Activated T-helper 1 cell treated with Interleukin-2 at 50 U/mL for 16 hours (primary cell): ENCODE measurements at places on chromosomes 13 and 19.

DNA sequence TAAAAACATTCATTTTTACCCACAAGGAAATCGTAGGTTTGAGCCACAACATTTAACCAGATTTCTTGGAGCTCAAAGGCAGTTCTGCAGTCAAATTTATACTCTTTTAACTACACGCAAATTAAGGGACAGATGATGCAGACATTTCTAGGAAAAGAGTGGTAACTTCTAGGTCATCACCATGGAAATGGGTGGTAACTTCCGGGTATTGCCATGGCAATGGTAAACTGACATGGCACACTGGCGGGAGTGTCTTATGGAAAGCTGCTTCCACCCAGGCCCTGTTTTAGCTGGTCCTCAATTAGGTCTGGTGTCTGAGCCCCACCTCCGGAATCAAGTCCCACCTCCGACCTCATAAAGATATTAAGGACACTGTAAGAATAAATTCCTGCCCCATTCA, 10.4 kb upstream of the LYPD5 start:
- DNase-seq = no peak

DNA sequence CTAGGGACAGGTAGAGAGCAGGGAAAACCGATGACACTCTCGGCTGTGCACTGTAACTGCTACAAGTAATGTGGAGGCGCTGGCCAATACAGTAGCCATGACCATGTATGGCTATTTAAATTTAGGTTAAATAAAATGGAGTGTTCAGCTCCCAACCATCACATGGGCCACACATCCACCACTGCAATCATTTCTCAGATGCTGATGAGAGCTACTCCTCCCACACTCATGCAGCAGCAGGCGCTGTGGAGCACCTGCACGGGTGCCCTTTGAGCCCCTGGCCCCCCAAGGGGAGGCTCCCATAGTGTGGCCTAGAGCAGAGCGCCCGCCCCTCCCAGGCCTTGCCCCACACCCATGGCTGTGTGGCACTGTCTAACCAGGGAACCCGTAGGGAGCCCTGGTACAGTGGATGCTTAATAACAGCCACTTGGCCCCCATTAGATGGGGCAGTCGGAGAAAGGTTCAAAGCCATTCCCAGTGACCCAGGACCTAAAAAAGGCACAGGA, 6.0 kb downstream of the ACP4 start:
- DNase-seq = no peak

GRCh38 chr13:97932647-97933046, 20.8 kb upstream of the IPO5 start:
- no peak for DNase-seq

DNA sequence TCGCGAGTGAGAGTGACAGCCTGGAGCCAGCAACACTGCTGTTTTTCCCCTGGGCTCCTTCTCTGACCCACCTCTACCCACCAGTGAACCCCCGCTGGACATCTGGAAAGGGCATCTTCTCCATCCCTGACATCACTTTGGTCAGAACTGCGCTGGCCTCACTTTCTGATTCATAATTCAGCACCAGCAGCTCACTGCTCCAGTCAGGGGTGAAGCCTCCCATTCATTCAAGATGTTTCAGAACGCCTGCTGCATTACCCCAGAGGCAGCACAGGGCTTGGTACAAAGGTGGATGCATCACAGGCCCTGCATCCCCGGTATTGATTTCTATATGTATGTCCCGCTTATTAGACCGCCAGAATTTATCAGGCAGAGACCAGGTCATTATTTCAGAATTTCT, 182.8 kb upstream of the TSHZ3 start:
- DNase-seq = no peak
